ENCODE measurements at places on chromosomes 3 and 15.

DNA sequence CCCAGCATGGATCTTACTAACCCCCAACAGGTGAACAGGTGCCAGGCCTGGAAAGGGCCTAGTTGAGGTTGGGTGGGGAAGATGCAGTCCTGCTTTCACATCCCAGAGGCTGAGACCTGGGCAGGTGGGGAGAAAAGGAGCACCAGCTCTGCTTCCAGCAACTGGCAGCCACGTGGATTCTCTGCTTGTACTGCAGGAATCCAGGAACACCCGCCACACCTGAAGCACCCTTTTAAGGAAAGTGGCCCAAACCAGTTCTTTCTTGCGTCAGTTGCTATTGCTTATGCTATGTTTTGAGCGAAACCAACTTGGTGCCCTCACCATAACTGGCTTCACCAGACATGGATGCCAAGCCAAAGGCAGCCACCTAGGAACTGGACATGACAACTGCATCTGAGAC is 28.1 kb upstream of the NEO1 start:
- no peak for DNase-seq

DNA sequence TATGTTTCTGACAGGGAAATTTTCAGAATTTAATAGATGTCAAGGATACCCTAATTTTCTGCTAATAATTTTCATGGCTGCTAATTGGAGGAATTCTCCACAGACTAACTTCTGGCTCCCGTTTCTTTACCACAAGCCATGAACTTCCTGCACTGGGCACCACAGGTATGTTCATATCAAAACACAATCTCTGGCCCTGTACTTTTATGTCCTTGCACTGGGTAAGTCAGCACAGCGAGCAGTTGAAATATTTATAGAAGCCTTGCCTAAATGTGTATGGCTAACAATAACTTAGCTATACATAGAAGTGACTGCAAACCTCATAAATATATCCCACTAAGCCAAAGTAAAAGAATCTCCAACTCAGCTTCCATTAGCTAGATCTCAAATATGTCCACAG is 246.9 kb downstream of the ZIC1 start:
- no peak for DNase-seq

- DNase-seq: peak; percentile 38
Measured at GRCh38 chr3:191328383-191328961, 722 bp upstream of the CCDC50 start.

- no peak for DNase-seq
Measured at GRCh38 chr15:99098426-99098825, 6.5 kb upstream of the SYNM start.

DNA sequence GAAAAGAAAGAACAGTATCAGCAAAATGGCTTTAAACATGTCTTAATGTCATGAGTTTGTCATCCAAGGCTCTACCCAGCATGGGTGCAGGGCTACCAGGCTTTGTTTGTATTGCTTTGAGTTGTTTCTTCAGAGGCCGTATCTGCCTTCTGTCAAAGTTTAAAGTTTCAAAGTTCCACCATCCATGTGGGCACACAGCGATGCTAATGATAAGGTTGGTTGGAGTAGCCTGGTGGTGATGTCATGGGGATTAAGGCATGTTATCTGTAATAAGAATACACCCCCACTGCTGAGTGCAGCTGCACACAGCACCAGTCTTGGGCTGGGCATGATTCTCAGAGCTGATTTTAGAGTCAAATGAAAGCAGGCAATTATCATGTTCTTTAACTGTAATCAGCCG is 72.0 kb upstream of the LRTM1 start:
- no peak for DNase-seq

- DNase-seq: peak; percentile 67
Measured at GRCh38 chr15:84874981-84875699, 9.3 kb upstream of the SLC28A1 start.

- no peak for DNase-seq
Measured at GRCh38 chr3:147368561-147369221, 37.7 kb downstream of the ZIC4 start.

DNA sequence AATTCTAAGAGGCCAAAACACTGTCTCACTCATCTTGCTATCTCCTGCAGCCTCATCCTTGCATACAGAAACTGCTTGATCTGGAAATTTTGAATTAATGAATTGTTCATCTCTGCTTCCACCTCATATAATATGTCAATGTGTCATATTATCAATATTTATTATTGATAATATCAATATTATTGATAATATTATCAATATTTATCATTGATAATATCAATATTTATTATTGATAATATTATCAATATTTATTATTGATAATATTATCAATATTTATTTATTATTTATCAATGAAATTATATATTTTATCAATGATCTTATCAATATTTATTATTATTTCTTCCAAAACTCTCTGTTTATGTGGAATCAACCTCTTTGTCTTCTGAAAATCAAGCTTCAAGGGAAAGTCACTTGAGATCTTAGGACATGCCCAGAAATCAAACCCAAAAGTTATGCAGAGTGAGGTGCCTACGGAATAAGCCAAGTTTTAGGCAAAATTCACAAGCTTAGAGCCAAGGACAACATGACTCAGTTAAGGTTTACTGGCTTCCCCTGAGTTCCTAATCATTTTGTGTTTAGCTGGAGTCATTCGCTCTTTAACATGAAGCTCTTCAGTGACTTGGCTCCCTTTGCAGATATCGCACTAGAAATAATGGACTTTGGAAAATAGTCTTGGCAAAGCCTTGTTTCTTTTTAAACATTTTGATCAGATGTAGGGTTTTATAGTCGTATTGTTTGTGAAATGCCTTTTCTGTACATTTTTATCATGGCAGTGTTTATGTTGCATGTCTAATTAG is 297.1 kb upstream of the RARB start:
- no peak for DNase-seq

DNA sequence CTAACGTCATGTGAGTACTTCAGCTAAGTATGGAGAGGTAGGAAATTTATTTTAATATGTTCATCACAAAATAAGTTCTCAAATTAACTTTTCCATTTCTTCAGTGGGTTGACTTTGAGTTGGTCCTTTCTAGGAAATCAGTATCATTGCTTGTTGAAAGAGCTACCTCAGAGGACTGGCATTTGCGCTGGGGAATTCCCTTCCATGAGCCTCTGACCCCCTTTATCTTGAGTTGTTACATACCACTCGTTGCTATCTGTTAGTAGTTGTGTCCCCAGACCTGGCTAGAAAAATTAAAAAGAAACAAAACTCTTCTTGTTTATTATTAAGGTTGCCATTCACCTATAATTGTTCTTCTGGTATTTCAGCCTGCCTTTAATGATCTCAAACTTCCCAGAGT is 96.8 kb upstream of the ROBO2 start:
- no peak for DNase-seq

GRCh38 chr15:63374686-63375520 is 6.7 kb downstream of the CA12 start:
- peak; percentile 71 for DNase-seq

GRCh38 chr3:43689766-43690399 is 855 bp upstream of the ABHD5 start:
- DNase-seq: no peak

DNA sequence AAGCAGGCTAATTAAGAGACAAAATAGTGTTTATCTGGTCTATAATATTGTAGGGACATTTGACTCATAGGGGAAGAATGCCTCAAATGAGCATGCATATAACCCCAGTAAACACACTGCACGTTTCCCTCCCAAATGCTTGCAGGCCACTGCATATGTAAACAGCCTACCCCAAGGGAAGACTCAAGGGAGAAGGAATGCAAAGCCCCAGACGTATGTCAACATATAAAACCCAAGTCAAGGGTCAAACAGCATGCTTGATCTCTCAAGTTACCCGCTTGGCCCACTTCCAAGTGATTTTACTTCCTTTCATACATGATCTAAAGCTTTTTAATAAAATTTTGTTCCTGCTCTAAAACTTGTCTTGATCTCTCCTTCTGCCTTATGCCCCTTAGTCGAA is 1090.0 kb downstream of the OTOL1 start:
- DNase-seq: no peak

GRCh38 chr3:24220859-24221657 is 273.6 kb downstream of the THRB start:
- DNase-seq: peak; percentile 58

GRCh38 chr3:4897765-4898453 is 81.3 kb upstream of the BHLHE40 start:
- peak; percentile 23 for DNase-seq

DNA sequence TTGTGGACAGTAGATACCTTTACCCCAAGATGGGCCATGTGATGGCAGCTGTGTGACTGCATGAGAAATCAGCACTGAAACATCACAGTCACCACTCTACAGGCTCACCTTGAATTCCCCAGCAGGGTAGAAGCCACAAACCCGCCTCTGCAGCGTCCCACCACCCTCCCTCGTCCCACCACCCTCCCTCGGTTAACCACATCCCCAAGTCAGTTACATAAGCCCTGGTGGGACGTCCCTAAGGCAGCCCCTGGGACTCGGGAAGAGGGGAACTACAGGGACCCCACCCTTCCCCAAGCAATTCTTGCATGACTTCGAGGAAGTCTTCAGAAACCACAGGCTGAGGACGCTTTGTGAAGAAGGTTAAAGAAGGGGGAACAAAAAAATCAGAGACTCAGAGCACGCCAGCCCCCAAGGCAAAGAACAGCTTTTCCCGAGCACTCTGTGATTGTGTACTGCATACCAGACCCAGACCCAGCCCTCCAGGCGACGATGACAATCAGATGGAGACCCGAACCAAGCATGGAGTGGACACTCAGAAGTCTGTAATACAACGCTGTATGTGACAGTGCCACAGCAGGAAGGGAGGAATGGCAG is 60.5 kb downstream of the SH3BP5 start:
- DNase-seq: no peak

GRCh38 chr15:77168616-77169015 is 97.7 kb upstream of the TSPAN3 start:
- no peak for DNase-seq

GRCh38 chr3:21662403-21662802 is 88.6 kb downstream of the ZNF385D start:
- DNase-seq: no peak

- peak; percentile 60 for DNase-seq
Measured at GRCh38 chr3:127263586-127264231, 24.1 kb downstream of the PRR20G start.

- no peak for DNase-seq
Measured at GRCh38 chr3:155185631-155186071, 105.5 kb downstream of the MME start.

GRCh38 chr3:45979378-45979777 is 16.2 kb downstream of the FYCO1 start:
- no peak for DNase-seq

DNA sequence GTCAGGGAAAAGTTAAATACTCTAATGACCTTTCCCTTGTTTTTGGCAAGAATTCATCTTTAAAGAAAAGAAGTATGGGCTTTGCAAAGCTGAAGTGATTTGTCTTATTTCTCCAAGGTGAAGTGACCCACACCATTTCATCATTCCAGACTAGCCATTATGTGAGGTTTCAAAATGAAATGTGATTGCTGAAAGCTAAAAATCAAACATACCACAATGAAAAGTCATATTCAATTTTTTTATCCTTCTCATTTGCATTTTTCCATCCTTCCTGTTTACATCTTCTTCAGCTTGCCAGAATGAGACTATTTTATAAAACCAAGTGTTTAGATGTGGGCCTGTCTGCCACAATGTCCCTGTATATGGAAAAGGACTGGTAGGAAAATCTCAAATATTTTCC is 142.3 kb upstream of the STRIT1 start:
- DNase-seq: no peak

DNA sequence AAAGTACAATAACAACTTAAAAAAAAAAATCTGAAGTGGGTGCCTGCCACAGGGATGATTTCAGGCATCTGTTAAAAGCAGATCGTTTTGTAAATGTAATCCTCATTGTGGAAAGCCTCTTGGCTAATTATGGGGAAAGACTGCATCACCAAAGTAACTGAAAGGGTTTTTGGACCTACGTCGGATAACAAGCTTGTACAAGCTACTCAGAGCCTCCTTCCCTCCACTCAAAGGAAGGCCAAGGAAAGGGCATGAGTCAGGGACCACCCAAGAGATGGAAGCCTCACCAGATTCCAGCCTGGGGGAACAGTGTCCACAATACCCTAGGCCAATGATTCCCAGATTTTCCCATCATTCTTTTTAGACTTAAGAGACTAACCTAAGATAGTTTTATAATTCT is 84.3 kb downstream of the ATP1B3 start:
- no peak for DNase-seq

- DNase-seq: no peak
Measured at GRCh38 chr3:140706360-140706759, 28.5 kb downstream of the TRIM42 start.

- no peak for DNase-seq
Measured at GRCh38 chr3:149233323-149233722, 11.7 kb upstream of the CP start.

GRCh38 chr3:12797892-12798558 is 1.5 kb downstream of the CAND2 start:
- no peak for DNase-seq

GRCh38 chr3:151169262-151169947 is 33.6 kb downstream of the GPR171 start:
- peak; percentile 25 for DNase-seq

- DNase-seq: no peak
Measured at GRCh38 chr15:50042775-50043174, 76.3 kb downstream of the ATP8B4 start.

All from Ammon's horn (tissue), 1 donor.